ENCODE measurements at places on chromosomes 16 and 17.

DNA sequence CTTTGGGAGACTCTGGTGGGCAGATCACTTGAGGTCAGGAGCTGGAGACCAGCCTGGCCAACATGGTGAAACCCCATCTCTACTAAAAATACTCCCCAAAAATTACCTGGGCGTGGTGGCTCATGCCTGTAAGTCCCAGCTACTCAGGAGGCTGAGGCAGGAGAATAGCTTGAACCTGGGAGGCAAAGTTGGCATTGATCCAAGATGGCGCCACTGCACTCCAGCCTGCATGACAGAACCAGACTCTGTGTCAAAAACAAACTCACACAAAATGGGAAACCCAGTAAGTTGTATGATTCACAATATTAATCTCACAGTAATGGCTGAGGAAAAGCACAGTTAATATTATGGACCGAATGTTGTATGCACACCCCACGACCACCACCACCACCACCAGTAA, 24.3 kb downstream of the WSB1 start:
- DNase-seq: no peak

DNA sequence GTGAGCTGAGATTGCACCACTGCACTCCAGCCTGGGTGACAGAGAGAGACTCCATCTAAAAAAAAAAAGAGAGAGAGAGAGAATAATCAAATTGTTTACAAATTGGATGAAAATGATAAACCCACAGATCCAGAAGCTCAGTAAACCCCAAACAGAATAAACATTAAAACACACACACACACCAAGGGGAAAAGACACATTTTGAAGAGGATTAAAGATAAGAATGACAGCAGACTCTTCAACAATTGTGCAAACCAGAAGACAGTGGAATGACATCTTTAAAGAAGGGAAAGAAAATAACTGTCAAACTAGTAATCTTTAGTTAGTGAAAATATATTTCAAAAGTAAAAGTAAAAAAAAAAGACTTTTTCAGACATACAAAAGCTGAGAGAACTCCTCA, 64.4 kb upstream of the RPL38 start:
- no peak for DNase-seq

DNA sequence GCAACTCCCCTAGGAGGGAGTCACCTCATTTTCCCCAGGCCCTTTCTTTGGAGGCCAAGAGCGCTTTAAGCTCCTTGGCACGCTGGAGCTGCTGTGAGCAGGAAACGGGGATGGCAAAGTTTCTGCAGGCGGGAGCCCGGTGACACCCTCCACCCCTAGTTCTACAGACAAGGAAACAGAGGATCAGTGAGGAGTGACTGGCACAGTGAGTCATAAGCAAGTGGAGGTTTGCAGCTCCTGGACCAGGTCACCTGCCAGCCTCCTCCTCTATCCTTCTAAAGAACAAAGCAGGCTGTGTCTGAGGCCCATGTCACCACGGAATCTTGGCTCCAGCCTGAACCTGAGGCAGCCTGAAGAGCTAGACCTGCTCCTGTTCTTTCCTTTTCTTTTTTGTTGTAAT, 141.9 kb downstream of the TMEM132E start:
- no peak for DNase-seq

DNA sequence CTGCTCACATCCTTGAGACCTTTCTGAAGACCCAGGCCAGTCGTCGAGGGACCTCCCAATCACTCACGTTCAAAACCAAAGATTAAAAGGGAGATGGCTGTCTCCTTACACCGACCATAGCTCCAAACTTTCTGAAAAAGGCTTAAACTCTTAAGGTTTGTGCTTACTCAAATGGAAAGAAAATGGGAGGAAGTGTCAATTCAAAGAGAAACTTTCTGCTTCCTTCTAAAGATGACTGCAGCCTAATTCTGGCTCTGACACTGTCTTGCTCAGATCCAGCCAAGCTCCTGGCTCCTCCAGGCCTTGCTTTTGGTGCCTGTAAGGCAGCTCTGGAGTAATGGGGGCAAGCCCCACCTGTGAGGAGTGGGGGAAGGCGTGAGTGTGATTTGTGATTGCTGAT, 54.9 kb upstream of the WSB1 start:
- no peak for DNase-seq

- DNase-seq: no peak
Measured at GRCh38 chr16:85850344-85850880, 48.5 kb upstream of the IRF8 start.

DNA sequence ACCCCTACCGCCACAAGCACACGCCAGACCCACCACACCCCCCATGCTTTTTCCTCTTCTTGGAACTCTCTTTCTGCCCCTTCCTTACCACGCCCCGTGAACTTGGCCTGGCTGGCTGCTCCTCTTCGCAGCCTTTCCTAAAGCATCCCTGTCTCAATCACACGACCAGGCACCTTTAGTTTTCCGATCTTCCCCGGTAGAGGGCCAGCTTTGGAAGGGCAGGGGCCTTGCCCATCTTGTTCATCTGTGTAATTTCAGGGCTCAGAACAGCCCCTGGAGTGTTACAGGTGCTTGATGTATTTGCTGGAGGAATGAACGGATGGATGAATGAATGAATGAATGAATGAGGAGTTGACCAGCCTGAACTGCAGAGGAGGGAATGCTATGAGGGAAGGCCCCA, 3.7 kb downstream of the SPPL2C start:
- DNase-seq: no peak

DNA sequence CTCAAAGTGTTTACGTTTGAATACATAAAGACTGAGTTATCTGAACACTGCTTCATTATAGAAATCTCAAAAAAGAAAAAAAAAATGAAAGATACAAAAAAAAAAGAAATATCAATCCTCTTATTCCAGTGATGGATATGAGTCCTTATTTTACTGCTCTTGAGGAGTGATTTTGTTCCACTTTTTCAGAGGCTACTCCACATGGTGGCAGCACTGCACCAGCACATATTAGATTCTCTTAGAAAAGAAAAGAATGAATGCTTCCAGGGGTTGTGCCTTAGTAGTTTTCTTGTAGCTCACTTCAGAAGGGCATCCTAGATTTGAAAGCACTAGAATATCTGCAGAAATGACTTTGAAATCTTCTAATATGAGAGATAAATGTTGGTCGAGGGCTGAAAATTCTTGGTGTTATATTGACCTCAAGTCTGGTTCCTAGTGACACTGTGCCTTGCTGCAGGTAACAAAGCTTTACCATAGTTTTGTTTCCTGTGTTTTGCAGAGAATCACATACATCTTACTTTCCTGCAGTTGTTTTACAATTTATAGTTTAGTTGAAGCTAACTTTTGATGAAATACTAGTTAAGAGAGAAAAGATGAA, 25.9 kb downstream of the AP2B1 start:
- peak; percentile 13 for DNase-seq

GRCh38 chr16:85880861-85881260, 18.1 kb upstream of the IRF8 start:
- no peak for DNase-seq

DNA sequence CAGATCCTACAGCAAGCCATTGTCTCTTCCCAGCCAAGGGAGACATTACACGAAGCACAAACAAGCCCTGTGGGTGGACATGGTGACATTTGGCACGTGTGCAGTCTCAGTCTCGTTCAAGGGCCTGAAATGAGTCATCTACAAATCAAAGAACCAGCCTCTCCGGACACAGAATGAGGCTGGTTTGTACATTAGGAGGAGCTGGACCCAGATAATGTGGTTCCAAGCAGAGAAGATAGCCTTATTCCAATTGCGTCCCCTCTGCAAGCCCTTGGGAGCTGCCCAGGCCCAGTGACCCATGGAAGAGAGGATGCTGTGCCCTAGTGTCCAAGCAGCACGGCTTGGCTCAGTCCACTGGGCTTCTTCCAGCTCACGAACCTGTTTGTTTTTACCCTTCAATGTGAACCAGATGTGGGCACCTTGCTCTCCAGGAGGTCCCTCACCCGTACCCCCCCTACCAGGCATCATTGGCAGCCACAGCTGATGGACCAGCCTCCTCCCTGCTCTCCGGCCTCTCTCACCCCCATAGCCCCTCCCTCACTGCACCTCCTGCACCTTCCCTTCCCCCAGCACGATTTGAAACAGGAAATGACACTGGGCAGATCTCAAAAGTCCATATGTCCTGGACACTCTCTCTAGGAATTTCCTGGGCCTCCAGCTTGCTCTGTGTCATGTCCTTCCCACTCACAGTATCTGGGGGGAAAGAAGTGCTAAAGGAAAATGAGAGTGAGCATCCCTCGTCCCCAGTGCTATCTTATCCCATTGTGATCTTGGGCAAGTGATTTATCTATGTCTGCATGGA, 26.2 kb downstream of the KPNA2 start:
- no peak for DNase-seq

GRCh38 chr17:79322211-79323123, 247.8 kb downstream of the ENGASE start:
- DNase-seq: no peak

GRCh38 chr17:16900288-16900882, 71.5 kb downstream of the TNFRSF13B start:
- DNase-seq: no peak

GRCh38 chr17:56781906-56782305, 51.8 kb downstream of the C17orf67 start:
- no peak for DNase-seq

Measured in RWPE1 (cell line).